Peyer's patch (tissue), 4 donors: ENCODE measurements at places on chromosomes 12 and 14. TPM values are rescaled to one million over a fixed set of nuclear protein-coding genes. Genes with fewer than 3 reads are reported as not detected.

USP44 gene
- 2.9 TPM for total RNA-seq

KIF26A gene
- 0.53 TPM for total RNA-seq

RTL1 gene
- not detected for total RNA-seq

DNA sequence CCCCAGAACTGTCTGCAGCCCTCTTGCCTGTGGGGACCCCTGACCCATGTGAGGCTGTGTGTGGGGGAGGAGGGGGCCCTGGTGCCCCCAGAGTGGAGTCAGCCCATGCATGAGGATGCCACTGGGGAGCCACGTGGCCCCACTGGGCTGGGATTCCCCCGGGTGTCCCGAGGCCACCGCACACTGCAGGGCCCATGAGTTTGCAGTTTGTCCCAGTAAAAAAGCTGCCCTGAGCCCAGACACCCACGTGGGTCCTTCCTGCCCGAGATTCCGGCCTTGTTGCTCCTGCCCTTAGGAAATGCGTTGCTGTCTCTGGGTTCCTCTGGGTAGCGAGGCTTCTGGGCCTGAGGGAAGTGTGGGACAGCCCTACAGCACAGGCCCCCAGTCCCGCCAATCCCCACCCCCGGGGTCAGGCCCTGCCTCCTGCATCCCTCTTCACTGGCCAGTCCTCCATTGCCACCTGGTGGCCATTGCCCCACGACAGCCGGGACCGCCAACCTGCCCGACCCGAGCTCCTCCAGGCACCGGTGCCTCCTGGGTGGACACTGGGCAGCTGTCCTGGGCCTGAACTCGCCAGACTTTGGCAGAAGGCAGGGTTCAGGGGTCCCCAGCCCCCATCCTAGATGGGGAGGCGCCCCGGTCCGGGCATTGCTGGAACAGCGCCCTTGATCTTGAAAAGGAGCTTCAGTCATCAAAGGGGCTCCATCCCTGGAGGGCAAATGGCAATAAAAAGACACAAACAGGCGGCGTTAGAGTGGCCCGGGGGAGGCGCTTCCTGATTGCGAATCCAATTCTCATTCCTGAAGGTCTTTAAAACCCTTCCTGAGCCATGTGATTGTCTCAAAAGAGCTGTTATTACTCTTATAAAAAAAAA lies 15.6 kb upstream of the C14orf180 start:
- H3K4me3 ChIP-seq = no peak overlapping the region
- H3K36me3 ChIP-seq = no peaks in the 10 kb centered on the region
- no peak overlapping the region for H3K27ac ChIP-seq
- DNase-seq = peak; percentile 76
- no peaks in the 10 kb centered on the region for H3K27me3 ChIP-seq

- H3K27me3 ChIP-seq = no peaks in the 10 kb centered on the region
- no peak for DNase-seq
- H3K4me1 ChIP-seq = peaks cover 49% of the 10 kb centered on the region
- peak overlapping the region; percentile 10 for H3K4me3 ChIP-seq
Measured at GRCh38 chr12:112130441-112130998, 5.2 kb downstream of the TRAFD1 start.

- H3K36me3 ChIP-seq = no peaks in the 10 kb centered on the region
- DNase-seq = no peak
- H3K4me3 ChIP-seq = no peak overlapping the region
- H3K27me3 ChIP-seq = no peaks in the 10 kb centered on the region
Measured at GRCh38 chr12:123050913-123051312, 70.4 kb downstream of the ARL6IP4 start.

- DNase-seq = no peak
- no peak overlapping the region for H3K27ac ChIP-seq
- no peaks in the 10 kb centered on the region for H3K27me3 ChIP-seq
Measured at GRCh38 chr14:24378981-24379906, 11.3 kb downstream of the NFATC4 start.
